ENCODE measurements at places on chromosomes 2 and 18.

DNA sequence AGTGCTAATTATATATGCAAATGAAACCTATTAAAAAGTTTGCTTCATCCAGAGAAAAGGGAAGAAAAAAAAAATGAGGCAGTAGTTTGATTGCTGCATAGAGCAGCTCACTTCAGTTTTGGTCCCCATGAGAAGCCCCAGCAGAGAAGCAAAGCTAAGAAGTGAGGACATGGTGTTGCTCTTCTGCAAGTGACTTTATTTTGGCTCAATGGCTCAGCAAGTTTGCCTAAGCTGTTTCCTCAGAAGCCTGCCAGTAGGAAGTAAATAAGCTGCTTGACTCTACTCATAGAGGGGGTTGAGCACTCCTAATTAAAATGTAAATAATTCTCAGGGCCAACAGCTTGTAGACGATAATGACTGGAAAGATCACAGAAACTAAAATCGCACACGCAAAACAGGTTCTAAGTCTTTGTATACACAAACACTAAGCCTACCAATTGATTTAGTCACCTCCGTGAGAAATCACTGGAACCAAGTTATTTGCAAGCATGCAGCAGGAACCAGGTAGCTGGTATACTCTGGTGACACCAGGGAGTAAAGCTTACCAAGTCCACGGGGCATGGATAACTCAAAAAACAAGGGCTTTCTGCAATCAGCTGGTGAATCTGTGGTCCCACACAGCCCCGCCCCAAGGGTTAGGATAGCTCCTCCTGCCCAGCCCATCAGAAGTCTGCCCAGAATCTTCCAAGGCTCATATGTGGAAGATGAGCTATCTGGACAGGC is 39.7 kb upstream of the NABP1 start:
- DNase-seq = peak; percentile 3

- DNase-seq = no peak
Observed at GRCh38 chr2:241357531-241357930, 1.4 kb downstream of the FARP2 start.

GRCh38 chr18:463827-464541 is 36.5 kb downstream of the COLEC12 start:
- DNase-seq = peak; percentile 53

- no peak for DNase-seq
Observed at GRCh38 chr2:196182439-196183171, 11.2 kb upstream of the STK17B start.

All from GM23338 (cell line).